ENCODE measurements at places on chromosomes 4 and X. TPM values are rescaled to one million over a fixed set of nuclear protein-coding genes. Genes with fewer than 3 reads are reported as not detected.
A peak's percentile ranks its signal among the peaks of the same experiment; 100 is the strongest.

- H3K27ac ChIP-seq = no peak overlapping the region
- DNase-seq = no peak
- H3K4me3 ChIP-seq = no peak overlapping the region
- H3K4me1 ChIP-seq = no peaks in the 10 kb centered on the region
- H3K36me3 ChIP-seq = no peaks in the 10 kb centered on the region
Observed at GRCh38 chr4:90840828-90841227, 713.6 kb downstream of the CCSER1 start.

DNA sequence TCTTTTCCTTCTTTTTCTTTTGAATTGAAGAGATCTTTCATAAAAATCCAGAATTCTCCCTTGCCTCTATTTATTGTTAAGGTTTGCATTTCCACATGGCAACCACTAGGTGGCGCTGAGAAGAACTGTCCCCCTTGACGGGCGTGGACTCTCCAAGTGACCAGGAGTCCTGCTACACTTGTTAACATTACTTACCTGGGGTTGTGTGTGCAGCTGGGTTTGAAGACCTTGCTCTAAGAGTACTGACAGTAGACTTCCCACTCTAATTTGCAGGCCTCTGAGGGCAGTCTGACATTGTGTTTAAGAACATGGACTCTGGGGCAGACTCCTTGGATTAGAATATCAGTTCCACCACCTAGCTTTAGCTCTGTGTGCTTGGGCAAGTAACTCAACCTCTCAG, 52.8 kb downstream of the GPRIN3 start:
- no peak overlapping the region for H3K27ac ChIP-seq
- no peaks in the 10 kb centered on the region for H3K4me1 ChIP-seq
- DNase-seq = no peak
- H3K36me3 ChIP-seq = no peaks in the 10 kb centered on the region
- H3K4me3 ChIP-seq = no peak overlapping the region
- no peaks in the 10 kb centered on the region for H3K27me3 ChIP-seq

GRCh38 chrX:2351321-2351720, 149.5 kb downstream of the DHRSX start:
- no peaks in the 10 kb centered on the region for H3K27me3 ChIP-seq
- H3K4me1 ChIP-seq = peaks cover 3% of the 10 kb centered on the region
- H3K4me3 ChIP-seq = no peak overlapping the region
- DNase-seq = no peak
- H3K36me3 ChIP-seq = no peaks in the 10 kb centered on the region
- H3K27ac ChIP-seq = peak overlapping the region; percentile 49

DNA sequence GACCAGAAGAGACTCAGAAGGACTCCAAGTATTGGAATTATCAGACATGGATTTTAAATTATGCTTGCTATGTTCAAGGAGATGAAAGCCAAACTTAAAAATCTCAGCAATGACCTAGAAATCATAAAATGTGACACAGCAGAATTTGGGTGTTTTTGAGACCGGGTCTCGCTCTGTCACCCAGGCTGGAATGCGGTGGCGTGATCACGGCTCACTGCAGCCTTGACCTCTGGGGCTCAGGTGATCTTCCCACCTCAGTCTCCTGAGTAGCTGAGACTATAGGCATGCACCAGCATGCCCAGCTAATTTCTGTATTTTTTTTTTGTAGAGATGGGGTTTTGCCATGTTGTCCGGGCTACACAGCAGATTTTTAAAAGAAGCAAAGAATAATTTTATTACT, 12.7 kb downstream of the TAB3 start:
- no peaks in the 10 kb centered on the region for H3K4me1 ChIP-seq
- no peak overlapping the region for H3K27ac ChIP-seq
- H3K27me3 ChIP-seq = no peaks in the 10 kb centered on the region
- DNase-seq = no peak

- no peak overlapping the region for H3K4me3 ChIP-seq
- H3K27me3 ChIP-seq = no peaks in the 10 kb centered on the region
- no peaks in the 10 kb centered on the region for H3K4me1 ChIP-seq
- no peaks in the 10 kb centered on the region for H3K36me3 ChIP-seq
- no peak overlapping the region for H3K27ac ChIP-seq
Observed at GRCh38 chr4:183755596-183755995, 96.5 kb downstream of the TRAPPC11 start.

GRCh38 chr4:81687471-81687870, 215.8 kb upstream of the RASGEF1B start:
- no peak overlapping the region for H3K4me3 ChIP-seq
- H3K27ac ChIP-seq = no peak overlapping the region
- no peaks in the 10 kb centered on the region for H3K4me1 ChIP-seq
- H3K27me3 ChIP-seq = no peaks in the 10 kb centered on the region
- DNase-seq = no peak

Gene SLC9B1
- total RNA-seq = not detected

Gene DCUN1D4
- 36.3 TPM for total RNA-seq
